ENCODE measurements at places on chromosomes 5 and 9. TPM values are rescaled to one million over a fixed set of nuclear protein-coding genes. Genes with fewer than 3 reads are reported as not detected.
A peak's percentile ranks its signal among the peaks of the same experiment; 100 is the strongest.

DNA sequence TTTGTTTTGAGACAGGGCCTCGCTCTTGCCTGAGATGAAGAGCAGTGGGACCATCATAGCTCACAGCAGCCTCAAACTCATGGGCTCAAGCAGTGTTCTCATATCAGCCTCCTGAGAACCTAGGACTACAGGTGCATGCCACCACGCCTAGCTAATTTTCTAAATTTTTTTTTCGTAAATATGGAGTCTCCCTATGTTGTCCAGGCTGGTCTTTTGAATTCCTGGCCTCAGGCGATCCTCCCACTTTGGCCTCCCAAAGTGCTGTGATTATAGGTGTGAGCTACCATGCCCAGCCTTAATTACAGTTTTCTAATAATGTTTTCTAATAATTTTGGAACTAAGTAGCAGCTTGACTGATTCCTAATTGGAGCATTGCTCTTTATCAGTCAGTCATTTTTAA lies 15.1 kb downstream of the GAPVD1 start:
- H3K27ac ChIP-seq = no peak overlapping the region
- H3K4me1 ChIP-seq = peaks cover 21% of the 10 kb centered on the region
- no peaks in the 10 kb centered on the region for H3K27me3 ChIP-seq
- no peak for DNase-seq
- no peak overlapping the region for H3K4me3 ChIP-seq

DNA sequence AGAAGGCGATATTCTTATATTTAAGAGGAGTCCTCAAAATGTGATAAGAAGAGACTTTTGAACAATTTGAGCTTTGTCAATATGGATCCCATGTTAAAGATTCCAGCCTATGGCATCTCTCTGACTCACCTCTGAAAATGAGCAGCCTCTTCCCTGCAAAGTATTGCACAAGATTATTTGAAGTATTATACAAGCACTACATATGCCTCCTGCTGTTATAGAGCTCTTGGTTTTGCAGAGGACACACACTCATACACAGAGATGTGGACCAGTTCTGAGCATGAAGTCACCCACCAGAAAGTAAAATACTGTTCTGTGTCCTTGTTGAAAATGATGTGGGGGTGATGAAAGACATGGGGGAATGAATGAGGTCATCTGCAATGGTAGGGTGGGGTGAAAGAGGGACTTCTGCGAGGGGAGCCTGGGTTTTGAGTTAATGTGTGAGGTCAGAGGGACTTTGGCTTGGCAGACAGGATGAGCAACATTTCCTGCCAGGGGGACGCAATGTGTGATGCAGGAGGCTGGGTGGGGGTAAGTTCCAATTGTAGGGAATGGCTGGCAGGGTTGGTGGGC lies 25.8 kb downstream of the FBXL7 start:
- H3K27ac ChIP-seq = no peak overlapping the region
- DNase-seq = no peak
- peaks cover 6% of the 10 kb centered on the region for H3K4me1 ChIP-seq
- no peaks in the 10 kb centered on the region for H3K36me3 ChIP-seq
- no peak overlapping the region for H3K4me3 ChIP-seq

CDHR2 gene
- total RNA-seq = not detected

HMHB1 gene
- not detected for total RNA-seq

DNA sequence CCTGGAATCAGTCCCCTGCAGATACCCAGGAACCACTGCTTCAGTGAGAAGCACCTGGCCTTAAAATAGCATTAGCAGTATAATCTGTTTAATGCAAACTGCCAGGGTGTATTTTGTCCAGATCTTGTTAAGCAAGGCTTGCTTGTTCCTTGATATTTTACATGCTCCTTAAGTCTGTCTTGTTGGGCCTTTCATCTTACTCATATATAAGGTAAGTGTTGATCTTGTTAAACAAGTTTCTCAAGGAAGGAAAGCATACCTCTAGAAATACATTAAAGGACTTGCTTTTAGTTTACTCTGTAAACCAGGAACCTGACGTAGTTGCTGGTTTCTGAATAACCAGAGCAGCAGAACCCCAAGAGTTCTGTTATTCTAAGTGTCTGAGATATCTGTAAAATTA lies 13.7 kb downstream of the HSPA4 start:
- H3K36me3 ChIP-seq = peaks cover 44% of the 10 kb centered on the region
- no peak for DNase-seq
- H3K27me3 ChIP-seq = no peaks in the 10 kb centered on the region
- no peak overlapping the region for H3K4me3 ChIP-seq
- peaks cover 3% of the 10 kb centered on the region for H3K4me1 ChIP-seq
- no peak overlapping the region for H3K27ac ChIP-seq

POU5F2 gene
- 0.81 TPM for total RNA-seq

NAA35 gene
- 15.2 TPM for total RNA-seq

- H3K4me3 ChIP-seq = no peak overlapping the region
- H3K27me3 ChIP-seq = no peaks in the 10 kb centered on the region
- no peaks in the 10 kb centered on the region for H3K36me3 ChIP-seq
- H3K4me1 ChIP-seq = no peaks in the 10 kb centered on the region
- H3K27ac ChIP-seq = no peak overlapping the region
- no peak for DNase-seq
Observed at GRCh38 chr5:153543959-153544470, 53.5 kb downstream of the GRIA1 start.

GRCh38 chr9:99433555-99433954 lies 211.5 kb downstream of the SEC61B start:
- H3K36me3 ChIP-seq = no peaks in the 10 kb centered on the region
- peaks cover 9% of the 10 kb centered on the region for H3K4me1 ChIP-seq
- H3K4me3 ChIP-seq = no peak overlapping the region
- no peak for DNase-seq
- H3K27me3 ChIP-seq = no peaks in the 10 kb centered on the region

DNA sequence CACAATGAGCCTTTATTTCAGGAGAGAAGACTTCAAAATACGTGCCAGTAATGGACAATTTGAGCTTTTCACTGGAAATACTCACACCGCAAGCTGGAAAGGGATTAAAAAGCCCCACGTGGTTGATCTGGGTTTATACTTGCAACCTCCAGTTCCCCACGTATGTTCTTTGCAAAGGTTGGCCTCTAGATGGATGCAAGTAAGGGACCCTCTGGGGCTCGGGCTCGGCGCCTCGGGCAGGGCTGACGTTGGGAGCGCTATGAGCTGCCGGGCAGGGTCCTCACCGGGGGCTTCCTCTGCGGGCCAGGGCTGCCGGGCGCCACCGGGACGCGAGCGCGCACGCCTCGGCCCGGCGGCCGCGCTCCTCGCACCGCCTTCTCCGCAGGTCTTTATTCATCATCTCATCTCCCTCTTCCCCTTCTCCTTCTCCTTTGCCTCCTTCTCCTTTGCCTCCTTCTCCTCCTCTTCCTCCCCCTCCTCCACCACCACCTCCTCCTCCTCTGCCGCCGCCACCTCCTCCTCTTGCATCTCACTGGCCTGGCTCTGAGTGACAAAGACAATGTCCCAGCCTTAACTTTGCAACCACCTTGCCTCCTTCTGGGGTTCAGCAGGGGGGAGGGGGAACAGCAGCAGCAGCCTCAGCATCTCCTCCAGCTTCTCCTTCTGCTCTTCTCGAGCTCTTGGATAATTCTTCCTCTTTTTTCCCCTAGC lies 701 bp upstream of the ZNF462 start:
- peak; percentile 86 for DNase-seq
- no peaks in the 10 kb centered on the region for H3K27me3 ChIP-seq
- H3K36me3 ChIP-seq = no peaks in the 10 kb centered on the region
- H3K4me3 ChIP-seq = peak overlapping the region; percentile 67

C1QTNF3 gene
- 12.0 TPM for total RNA-seq

DNA sequence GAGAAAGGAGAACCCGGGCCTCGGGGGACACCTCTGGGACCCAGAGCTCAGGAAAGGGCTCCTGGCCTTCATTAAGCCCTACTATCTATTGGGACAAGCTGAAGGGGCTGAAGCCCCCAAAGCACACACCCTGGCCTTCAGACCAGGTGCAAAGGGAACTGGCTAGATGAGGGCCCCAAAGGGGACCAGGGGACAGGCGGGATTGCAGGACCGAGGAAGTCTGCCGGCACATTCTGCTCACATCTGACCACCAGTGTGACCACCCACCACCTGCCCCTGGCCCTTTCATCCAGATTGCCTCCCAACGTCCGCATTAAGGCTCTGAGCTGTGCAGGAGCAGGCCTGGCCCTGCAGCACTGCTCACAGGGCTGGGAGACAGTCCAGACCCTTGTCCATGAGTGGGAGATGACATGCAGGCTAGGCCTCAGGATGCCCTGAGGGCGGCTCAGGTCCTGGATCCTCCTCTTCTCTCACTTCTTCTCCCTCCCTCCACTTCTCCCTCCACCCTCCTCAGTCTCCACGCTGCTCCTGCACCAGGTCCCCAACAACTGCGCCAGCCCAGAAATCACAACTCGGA lies 19.2 kb downstream of the PSD2 start:
- no peak overlapping the region for H3K27ac ChIP-seq
- DNase-seq = no peak
- no peaks in the 10 kb centered on the region for H3K4me1 ChIP-seq
- H3K4me3 ChIP-seq = no peak overlapping the region

DNA sequence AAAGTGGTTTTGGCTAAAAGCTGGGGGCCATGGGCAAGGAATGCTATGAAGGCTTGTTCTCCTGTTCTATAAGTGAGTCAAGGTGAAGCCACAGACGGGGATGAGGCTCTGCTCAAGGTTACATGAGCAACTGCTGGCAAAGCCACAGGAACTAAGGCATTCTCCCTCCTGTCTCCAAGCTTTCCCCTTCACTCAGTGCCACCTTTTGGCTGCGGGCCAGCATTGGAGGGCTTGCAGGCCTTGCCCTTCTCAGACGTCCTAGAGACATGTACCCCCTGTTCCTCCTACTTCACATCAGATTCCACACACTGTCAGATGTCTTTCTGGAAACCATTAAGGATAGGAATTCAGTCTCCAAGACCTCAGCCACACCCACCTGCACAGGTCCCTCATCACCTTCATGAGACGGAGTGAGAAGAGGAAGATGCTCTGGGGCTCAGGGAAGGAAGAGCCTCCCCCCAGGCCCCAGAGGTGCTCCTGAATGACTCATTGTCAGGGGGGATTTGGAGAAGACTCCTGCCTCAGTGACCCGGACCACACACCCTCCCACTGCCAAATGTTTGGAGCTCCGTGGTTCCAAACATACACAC lies 20.5 kb upstream of the MEIKIN start:
- H3K36me3 ChIP-seq = no peaks in the 10 kb centered on the region
- no peaks in the 10 kb centered on the region for H3K27me3 ChIP-seq
- DNase-seq = no peak

GRCh38 chr5:31285025-31285424 lies 91.5 kb downstream of the CDH6 start:
- no peak for DNase-seq
- H3K27me3 ChIP-seq = no peaks in the 10 kb centered on the region
- H3K36me3 ChIP-seq = no peaks in the 10 kb centered on the region
- H3K27ac ChIP-seq = no peak overlapping the region
- no peaks in the 10 kb centered on the region for H3K4me1 ChIP-seq
- no peak overlapping the region for H3K4me3 ChIP-seq

DNA sequence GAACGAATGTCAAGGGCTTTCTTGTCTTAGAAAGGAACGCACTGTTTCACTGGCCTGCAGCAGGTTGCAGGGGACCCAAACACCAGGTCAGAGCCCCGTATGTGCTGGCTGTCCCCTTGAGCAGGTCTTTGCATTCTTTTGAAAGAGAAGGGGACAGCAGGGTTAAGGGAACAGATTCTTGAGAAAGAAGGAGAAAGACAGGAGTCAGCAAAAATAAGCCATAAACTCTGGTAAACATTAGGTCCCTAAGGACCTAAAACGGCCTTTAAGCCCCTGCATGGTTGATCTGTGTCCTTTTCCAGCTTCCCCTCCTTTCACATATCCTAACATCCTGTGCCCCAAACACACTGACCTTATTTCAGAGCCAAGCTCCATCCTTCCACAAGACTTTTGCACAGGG lies 190.8 kb upstream of the ADRA1B start:
- H3K36me3 ChIP-seq = no peaks in the 10 kb centered on the region
- no peak overlapping the region for H3K27ac ChIP-seq
- H3K4me3 ChIP-seq = no peak overlapping the region
- no peak for DNase-seq

DNA sequence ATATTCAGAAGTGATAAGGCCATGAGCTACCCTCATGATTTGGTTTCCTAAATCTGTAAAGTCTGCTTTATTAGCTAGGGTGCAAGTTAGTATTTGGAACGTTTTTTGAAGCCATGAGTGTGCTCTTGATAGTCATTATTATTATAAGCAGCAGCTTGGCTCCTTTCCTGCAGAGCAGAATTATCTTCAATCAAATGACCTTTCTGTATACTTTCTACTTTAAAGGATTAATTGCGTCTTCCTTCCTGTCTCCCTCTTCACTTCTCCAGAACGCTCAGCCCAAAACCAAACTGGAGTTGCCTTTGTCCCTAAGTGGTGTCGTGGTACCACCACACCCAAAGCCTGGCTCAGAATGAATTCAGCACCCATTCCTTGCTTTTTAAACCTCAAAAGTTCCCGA lies 211.3 kb downstream of the ARHGAP26 start:
- no peak overlapping the region for H3K4me3 ChIP-seq
- peaks cover 50% of the 10 kb centered on the region for H3K4me1 ChIP-seq
- no peaks in the 10 kb centered on the region for H3K36me3 ChIP-seq
- peak overlapping the region; percentile 52 for H3K27ac ChIP-seq
- no peak for DNase-seq
- no peaks in the 10 kb centered on the region for H3K27me3 ChIP-seq

DNA sequence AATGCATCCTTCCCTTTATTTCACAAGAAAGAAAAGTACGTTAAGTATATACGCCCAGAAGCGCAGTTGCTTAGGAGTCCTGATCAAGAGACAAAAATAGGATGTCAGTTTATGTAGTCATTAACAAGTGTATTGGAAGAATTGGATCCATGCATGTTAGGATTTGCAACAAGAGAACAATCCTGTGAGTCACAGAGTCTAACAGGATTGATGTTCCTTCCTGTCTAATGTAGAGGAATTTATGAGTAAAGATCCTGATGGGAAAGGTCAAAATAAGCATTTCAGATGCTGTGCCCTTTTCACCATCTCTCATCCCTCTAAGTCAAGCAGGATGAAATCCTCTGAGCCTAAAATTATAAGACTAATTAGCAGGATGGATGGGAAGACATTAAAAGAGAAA lies 406.0 kb upstream of the GRIA1 start:
- H3K4me3 ChIP-seq = no peak overlapping the region
- DNase-seq = no peak
- H3K36me3 ChIP-seq = no peaks in the 10 kb centered on the region
- no peak overlapping the region for H3K27ac ChIP-seq
- H3K4me1 ChIP-seq = no peaks in the 10 kb centered on the region

DNA sequence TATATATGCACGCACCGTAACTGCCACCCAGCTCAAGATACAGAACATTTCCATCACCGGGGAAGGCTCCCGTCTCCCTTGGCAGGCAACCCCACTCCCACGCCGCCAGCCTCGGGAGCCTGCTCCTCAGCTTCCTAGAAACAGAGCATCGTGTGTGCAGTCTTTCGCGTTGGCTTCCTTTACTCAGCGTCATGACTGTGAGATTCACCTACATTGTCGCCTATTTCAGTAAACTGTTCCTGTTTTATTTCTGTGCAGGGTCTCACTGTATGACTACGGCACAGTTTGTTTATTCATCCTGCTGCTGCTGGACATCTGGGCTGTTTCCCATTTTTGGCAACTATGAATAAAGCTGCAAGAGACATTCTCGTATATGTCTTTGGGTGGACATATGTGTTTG lies 90.7 kb downstream of the STK10 start:
- H3K27me3 ChIP-seq = no peaks in the 10 kb centered on the region
- H3K4me1 ChIP-seq = peaks cover 6% of the 10 kb centered on the region
- DNase-seq = no peak
- H3K36me3 ChIP-seq = peaks cover 55% of the 10 kb centered on the region
- H3K27ac ChIP-seq = no peak overlapping the region

IRX2 gene
- total RNA-seq = 96.4 TPM

CPLANE1 gene
- 20.5 TPM for total RNA-seq

GRCh38 chr9:68443624-68444023 lies 87.2 kb downstream of the PGM5 start:
- no peaks in the 10 kb centered on the region for H3K4me1 ChIP-seq
- DNase-seq = no peak
- H3K36me3 ChIP-seq = no peaks in the 10 kb centered on the region
- no peaks in the 10 kb centered on the region for H3K27me3 ChIP-seq
